Left lobe of liver (tissue), 2 donors: ENCODE measurements at places on chromosomes 13 and 19.

- no peak for DNase-seq
These were observed 35.7 kb upstream of the SLC10A2 start for GRCh38 chr13:103101901-103102300.

DNA sequence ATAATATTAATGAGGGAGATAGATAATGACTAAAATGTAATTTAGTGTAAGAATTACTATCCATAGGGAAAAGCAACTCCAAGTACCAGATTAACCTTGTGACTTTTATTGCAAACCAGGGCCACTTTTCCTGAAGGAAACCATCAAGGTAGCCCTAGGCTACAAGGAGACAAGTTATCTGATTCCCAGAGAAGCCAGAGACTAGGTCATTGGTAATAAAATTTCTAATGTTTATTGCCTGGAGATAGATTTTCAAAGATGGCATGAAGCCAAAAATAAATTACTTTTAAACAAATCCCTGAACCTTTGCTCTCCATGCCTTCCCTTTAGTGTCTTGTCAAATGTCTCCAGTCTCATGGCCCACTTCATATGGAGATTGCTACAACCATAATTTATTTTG lies 610.1 kb upstream of the SLC10A2 start:
- no peak for DNase-seq

DNA sequence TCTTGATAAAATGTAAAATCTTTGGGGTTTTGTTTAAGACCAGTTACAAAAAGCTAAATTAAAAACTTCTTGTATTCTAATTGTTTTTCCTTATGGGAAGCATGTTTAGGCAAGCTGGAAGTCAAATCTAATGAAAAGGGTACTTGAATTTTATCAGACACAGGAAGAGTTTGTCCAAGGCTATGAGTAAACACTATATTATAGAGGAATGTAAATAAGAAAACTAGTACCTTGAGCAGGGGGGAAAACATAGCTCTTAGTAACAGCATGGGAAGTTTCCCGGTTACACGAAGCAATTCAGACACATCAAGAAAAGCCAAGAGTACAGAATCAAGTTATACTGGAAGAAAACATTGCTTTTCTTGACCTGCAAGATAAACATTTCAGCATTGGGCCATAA lies 19.8 kb upstream of the ZNF780A start:
- DNase-seq = no peak

DNA sequence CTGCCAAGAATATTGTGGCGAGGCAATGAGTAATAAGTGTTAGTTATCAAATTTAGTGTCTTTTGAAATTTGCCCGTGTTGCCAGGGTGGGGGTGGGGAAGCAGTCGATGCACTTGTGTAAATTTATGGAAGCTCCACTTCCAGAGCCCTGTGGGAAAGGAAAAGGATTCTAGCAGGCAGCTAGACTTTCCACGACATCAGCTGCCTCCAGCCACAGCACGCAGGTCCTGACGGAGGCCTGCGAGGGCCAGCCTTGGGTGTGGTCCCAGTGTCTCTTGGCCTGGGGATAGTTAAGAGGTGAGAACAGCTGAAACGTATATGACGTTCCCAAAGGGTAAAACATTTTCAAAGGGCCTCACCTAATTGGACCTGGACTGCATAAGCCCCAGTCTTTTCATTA lies 433.0 kb downstream of the TSHZ3 start:
- DNase-seq = no peak

DNA sequence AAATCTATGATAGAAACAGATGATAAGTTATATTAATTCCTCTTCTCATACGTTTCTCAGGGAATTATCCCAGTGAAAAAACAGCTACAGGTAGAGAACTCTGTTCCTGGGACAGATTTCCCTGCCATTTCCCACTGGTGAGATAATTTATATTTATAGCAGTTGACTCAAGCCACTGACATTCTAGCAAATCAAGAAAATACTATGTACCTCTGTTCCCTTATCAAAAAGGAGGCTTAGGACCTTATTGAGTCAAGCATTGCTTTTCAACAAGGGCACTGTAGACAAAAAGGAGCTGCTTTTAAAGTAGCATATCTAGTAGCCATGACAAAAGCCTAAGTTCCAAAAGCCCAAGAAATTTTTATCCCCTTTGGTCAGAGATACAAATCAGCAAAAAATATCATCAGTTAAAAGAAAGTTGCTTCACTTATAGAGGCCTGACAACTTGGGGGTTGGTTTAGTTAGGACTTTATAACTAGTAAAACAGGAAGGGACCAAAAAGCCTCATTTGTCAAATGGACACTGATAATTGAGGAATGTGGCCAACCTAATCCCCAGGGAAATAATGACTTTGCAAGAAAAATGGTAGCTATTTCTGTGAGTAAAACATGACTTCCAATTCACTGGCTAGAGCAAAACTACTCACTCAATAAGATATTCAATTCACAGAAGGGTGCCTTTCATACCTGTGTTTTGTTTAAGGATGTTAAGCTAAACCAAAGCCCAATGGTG lies 652.5 kb downstream of the SLITRK1 start:
- no peak for DNase-seq

- peak; percentile 96 for DNase-seq
These were observed 1.4 kb upstream of the BCL3 start for GRCh38 chr19:44746946-44747738.

GRCh38 chr13:48214519-48215121 lies 18.4 kb upstream of the ITM2B start:
- no peak for DNase-seq

- DNase-seq = no peak
These were observed 21.0 kb downstream of the LMO7 start for GRCh38 chr13:75657111-75657510.
